Esophagus squamous epithelium (tissue), 5 donors: ENCODE measurements at places on chromosomes 2 and 18.

- DNase-seq: no peak
These were observed at the start of the genes KATNAL2 and PIAS2 for GRCh38 chr18:46917108-46917802. Gene KATNAL2, plus strand, starts transcription at chr18:46917602. Its CDS starts 29,271 bp downstream, at chr18:46946873. Gene PIAS2, minus strand, starts transcription at chr18:46917507. Its CDS starts 162 bp downstream, at chr18:46917345.

GRCh38 chr2:25279091-25279651, 62.6 kb downstream of the DNMT3A start:
- DNase-seq: peak; percentile 24

DNA sequence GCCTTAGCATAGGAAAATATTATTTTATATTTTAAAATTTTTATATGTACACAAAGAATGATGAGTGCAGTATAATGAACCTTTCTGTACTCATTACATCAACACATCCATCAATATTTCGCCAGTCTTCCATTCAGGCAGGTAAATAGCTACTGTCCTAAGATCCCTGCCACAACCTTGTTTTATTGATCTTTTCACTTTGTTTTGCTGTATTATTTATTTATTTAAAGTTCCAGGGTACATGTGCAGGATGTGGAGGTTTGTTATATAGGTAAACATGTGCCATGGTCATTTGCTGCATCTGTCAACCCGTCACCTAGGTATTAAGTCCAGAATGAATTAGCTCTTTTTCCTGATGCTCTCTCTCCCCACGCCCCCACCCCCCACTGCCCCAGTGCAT, 64.6 kb downstream of the INHBB start:
- DNase-seq: no peak

GRCh38 chr2:62423883-62424458, 82.0 kb downstream of the TMEM17 start:
- no peak for DNase-seq

- no peak for DNase-seq
These were observed 256.7 kb downstream of the HDAC4 start for GRCh38 chr2:239143858-239144712.

- no peak for DNase-seq
These were observed 73.1 kb downstream of the AAK1 start for GRCh38 chr2:69570474-69570873.

DNA sequence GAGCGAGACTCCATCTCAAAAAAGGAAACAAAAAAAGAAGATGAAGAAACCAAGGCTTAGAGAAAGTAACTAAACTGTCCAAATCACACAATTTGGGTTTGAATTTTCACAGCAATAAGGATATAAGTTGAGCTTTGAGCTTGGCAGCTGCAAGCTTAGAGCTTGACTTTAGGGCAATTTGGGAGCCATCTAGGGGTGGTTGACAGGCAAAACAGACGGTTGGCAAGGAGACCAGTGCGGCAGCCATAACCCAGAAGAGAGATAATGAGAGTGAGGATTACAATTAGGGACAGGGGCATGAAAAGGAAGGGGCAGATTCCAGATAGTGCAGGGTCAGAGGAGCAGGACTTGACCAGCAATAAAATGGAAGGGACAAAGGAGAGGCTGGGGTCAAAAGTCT, 382.2 kb upstream of the HNRNPA3 start:
- no peak for DNase-seq

- DNase-seq: no peak
These were observed 157.6 kb upstream of the DLX2 start for GRCh38 chr2:172260336-172260735.

- DNase-seq: no peak
These were observed 19.5 kb upstream of the WIPF1 start for GRCh38 chr2:174617120-174617519.

GRCh38 chr2:37623971-37624900, 47.2 kb downstream of the CDC42EP3 start:
- DNase-seq: no peak

DNA sequence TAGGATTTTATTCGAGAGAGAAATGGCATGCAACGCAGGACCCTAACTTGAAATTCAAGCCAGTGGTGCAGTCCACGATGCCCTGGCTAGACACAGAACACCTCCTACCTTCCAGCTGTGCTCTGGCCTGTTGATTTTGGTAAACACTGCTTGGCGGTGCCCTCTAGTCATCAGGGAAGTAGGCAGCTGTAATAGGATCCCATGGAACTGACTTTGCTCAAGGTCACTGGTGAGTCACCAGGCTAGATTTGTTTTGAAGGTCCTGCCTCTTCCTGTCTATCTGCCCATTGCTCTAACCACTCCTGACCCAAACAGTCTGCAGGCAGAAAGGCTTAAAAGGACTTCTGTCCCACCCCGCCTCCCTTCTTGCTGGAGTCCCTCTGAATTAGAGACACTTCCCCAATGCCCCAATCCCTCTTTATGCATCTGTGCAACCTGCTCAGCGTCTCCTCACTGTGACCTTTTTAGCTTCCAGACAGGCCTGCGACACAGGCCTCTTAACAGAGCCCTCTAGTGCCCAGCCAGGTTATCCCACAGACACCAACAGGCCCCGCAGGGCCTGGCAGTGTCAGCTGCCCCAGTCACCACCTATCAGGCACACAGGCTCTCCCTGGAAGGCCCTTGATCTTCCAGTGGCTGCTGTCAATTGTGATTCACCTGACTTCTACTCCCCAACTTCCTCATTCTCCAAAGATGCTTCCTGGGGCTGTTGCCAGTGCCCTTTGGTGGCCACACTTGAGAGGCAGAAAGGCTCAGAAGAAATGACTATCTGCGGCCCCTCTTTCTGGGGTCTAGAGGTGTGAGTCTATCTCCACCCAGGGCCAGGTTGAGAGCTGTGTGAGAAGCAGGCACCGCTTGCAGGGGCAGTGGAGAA, 5.2 kb downstream of the TMEM127 start:
- no peak for DNase-seq

DNA sequence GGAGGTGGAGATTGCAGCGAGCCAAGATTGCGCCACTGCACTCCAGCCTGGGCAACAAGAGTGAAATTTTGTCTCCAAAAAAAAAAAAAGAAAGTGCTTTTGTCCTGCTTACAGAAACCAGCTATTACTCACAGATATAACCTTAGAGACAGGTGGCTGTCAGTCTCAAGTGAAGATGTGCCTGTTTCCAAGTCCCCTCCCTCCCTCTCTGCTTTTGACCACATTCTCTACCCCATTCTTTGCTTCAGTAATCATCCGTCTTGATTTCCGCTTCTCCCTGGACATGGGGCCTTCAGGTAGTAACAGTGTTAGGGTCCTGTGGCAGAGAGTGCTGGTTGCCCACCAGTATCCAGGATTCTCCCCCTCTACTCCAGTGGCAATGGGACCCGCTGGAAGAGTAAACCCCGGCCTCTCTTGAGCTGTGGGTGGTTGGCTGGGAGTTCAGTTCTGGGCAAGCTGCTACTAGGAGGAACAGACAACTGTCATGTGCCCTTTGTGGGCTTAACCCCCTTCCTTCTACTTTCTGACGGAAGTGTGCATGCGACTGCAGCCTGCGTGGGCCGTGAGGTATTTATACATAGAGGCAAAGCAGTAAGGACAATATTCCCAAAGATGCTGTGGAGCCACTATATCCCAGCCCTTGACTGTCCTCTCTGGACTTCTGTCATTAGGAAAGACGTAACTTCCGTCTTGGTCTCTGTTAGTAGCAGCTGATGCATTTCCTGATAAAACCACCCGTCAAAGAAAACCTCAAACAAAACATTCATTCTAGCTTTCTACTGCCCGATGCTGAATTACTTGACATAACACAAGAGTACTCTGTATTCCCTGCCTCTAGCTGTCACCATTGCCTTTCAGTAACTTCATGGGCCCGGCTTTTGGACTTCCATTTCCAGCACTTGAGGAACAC, 17.8 kb downstream of the PDCL3 start:
- DNase-seq: no peak

GRCh38 chr18:54269893-54270844, 852 bp downstream of the POLI start:
- no peak for DNase-seq

- no peak for DNase-seq
These were observed 1.1 kb downstream of the TFCP2L1 start for GRCh38 chr2:121283670-121284462.

- DNase-seq: no peak
These were observed 680 bp downstream of the CTDSP1 start for GRCh38 chr2:218400167-218400929.
